LNCaP clone FGC (cell line): ENCODE measurements at places on chromosomes 11 and 22.

- no peak for DNase-seq
Measured at GRCh38 chr22:45101515-45102227, 62.1 kb upstream of the NUP50 start.

GRCh38 chr22:20569059-20570058 is 61.9 kb downstream of the MED15 start:
- DNase-seq: no peak

DNA sequence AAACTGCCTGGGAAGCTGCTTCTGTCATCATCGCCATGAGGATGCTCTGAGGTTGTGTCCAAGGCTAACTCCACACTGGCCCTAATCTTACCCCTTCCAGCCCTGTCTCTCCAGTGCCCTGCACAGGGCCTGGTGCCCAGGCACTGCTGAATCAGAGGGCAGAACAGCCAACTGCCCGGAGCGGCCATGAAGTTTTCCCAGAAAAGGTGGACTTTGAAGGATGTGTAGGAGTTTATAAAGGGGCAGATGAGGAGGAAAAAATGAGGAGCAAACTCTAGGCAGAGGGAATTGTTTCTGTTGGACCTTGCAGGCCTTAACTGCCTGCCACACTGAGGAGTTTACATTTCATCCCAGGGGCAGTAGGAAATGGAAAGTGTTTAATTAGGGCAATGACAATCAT is 39.4 kb upstream of the TCF20 start:
- DNase-seq: no peak

DNA sequence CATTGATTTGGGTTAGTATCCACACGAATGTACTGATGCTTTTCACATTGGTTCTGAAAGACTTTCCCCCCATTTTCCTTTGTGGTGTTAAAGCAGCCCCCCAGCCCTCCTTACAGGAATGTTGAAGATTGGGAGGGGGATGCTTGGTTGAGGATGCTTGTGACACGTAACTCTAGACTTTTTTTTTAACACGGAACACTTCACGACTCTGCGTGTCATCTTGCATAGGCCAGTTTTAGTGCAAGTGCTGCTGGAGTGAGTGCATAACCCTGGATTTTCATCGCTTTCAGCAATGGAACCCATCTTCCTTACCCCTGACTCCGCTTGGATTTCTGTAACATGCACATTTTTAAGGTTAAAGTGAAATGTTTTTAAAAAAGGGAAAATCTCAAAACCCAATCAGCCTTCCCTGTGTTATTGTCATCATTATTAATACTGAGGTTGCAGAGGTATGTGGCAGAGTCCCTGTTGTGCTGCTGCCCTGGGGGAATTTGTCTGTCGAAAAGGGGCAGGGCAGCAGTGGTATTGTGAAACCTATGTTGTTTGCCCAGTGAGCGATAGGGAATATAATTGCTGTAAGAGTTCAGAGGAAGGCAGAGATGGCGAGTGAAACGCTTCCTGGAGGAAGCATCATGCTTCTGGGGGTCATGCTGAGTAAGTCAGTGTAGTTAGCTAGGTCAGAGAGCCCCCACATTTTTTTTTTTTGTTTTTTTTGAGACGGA is 12.1 kb downstream of the CECR2 start:
- no peak for DNase-seq

DNA sequence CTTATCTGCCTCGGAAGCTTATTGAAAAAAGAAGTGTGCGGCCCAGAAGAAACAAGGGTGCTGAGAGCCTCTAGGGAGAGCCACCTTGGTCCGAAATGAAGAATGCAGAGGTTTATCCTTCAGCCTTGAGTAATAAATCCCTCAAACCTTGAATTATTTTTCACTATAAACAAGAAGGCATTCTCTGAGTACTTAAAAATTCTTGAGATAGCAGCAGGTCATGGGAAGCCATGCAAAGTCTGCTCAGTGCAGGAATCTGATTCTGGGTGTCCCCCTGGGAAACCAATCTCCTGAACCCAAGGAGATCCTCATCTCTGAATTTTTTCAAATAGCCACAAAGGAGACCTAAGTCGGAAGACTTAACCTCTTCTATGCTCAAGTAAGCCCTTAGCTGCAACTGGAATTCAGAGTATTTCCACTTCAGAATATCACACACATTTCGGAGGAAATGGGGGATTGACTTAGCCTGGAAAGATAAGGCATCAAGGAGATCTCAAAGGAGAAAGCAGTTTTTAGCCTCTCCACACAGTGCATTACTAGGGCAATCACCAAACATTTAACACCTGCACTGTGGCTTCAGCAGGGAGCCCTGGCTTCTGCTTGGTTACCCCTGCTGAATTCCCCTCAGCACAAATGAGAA is 365.0 kb downstream of the ETS1 start:
- no peak for DNase-seq

DNA sequence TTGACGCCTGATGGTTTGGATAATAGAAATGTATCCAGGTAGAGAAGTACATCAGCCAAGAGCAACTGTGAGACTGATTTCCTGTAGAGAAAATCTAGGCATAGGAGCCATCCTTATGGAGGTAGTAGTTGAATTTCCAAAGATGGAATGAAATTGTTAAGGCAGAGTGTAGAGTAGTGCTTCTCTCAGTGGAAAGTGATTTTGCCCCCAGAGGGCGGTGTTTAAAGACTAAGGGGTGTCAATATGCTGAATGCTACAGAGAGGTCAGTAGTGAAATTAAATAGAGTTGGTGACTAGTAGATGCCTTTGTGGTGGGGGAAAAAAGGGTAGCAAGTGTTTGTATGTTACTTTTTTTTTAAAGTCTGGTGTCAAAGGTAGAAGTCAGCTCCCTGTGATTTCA is 54.5 kb downstream of the TRIM44 start:
- DNase-seq: no peak

DNA sequence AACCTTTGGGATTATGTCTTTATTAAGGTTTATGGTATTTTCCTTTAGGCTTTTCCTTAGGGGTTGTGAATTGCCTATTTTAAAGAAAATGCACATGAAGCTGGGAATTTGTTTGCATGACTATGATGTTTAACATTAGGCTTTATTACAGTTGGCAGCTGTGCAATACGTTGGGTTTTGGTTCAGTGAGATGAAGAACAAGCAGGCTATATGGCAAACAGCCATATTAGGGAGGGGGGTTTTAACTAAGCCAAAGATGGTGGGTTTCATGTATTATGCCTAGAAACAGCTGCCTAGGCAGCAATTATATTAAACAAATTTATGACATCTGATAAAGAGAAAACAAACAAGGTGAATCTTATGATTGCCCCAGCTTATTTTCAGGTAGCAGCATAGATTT is 880.8 kb downstream of the FAM181B start:
- no peak for DNase-seq

GRCh38 chr11:63826471-63827190 is 12.3 kb upstream of the MARK2 start:
- DNase-seq: peak; percentile 68

GRCh38 chr22:21974058-21974649 is 8.4 kb downstream of the TOP3B start:
- DNase-seq: no peak

- DNase-seq: no peak
Measured at GRCh38 chr11:58505849-58506248, 2.1 kb downstream of the OR5B21 start.

- no peak for DNase-seq
Measured at GRCh38 chr11:83140691-83141455, 16.1 kb upstream of the PCF11 start.

DNA sequence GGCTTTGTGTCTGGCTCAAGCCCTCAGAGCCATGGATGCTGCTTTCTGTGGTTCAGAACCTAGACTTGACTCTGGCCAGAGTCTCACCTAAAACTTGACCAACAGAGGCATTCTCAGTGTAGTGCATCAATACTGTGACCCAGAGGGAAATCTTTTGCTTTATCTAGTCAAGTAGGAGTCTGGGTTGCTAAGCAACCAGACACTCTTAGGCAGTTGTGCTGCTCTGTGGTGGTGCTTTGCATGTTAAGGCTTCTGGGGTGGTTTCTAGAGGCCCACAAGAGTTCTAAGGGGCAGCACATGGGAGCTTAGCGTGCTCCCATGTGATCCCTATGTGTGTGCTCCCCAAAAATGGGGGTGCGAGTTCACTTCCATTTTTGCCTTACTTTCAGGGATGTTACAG is 224.6 kb upstream of the PLET1 start:
- no peak for DNase-seq

DNA sequence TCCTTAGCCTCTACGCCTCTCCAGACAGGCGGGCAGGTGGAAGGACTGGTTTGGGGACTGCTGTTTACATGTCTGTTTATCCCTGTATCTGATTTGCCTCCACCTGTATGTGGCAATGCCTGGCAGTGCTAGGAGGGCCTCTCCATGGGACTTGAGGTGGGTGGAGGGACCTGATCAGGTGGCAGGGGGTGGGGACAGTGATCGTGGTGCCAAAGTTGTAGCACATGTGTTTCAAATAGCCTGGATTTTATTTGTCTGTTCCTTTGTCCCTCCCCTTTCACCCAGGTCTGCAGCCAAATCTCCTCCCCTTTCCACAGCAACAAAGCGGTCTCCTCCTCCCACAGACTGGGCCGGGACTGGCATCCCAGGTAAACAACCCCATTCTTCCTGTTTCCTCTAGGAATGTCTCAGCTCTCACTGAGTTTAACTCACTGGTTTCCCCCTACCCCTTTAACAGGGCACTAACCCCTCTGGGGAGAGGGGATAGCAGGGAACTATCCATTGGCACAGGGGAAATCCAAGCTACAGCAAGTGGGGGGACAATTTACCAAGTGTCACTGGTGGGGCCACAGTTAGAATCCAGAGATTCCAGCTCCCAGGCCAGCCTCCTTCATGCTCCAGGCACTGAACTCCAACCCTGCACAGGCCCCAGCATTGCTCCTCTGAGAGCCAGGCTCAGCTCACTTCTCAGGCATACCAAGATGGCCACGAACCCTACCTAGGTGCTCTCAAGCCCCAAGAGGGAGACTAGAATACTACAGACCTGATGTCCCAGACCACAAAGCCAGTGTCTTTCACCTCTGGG is 22.9 kb upstream of the TLCD5 start:
- DNase-seq: peak; percentile 99

GRCh38 chr22:46661221-46661851 is 41.1 kb downstream of the GRAMD4 start:
- DNase-seq: peak; percentile 67

DNA sequence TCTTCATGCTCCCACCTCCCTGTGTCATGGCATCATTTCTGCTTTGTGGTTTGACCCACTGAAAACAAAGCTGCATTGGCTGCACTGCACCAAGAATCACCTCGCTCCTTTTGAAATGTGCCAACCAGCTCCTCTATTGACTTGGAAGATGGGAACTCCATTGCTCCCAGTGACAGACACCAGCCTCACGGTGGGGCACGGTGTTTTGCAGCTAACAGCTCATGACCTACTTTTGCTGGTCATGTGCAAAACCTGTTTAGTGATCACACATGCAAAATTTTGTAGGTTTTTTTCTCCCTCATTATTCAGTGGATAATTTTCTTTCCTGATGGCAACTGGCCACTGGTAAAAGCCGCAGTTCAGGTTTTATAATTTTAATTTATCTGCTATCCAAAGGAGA is 36.8 kb downstream of the ARFGAP2 start:
- no peak for DNase-seq

DNA sequence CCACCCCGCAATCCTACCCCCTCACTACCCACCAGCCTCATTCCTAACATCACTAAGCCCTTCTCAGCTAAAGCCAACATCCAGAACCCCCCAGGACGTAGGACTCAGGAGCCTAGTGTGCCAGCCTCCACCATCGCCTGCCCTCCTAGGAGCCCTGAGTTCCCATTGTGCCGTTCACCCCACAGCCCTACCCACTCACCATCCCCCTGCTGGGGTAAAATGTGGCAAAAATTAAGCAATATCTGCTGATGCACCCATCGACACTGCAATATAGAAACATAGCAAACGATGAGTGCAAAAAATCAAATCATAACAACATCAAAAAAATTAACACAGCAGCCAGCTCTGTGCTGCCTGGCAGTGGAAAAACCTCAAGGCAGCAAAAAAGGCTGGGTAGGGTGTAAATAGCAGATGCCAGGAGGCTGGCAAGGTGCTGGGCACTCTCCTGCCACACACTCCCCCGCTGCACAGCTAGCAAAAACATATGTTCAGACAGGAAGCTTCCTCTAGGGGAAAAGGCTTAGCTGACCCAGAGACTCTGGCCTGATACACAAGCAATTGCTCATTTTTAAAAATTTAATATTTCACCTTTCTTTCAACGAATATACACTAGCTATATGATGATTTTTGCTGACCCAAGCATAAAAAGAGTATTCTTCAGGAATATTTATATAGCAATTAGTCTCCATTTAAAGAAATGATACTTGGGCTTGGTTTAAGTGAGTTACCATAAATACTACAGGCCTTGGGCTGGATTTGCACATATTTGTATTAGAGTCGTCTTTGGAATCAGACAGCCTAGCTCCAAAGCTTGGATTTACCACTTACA is 33.8 kb downstream of the PRDM10 start:
- DNase-seq: no peak

DNA sequence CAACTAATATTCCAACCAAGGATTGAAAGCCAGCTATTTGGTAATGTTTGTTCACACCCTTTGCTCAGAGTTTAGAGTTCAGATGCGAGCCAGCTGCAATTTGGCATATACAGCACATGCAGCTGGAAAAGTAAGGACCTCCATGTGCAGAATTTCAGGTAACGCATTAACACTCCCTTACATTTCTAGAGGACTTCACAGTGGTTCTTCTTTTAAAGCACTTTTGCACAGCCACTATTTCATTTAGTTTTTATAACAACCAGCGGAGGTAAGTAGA is 3.4 kb downstream of the POU2AF3 start:
- DNase-seq: no peak

DNA sequence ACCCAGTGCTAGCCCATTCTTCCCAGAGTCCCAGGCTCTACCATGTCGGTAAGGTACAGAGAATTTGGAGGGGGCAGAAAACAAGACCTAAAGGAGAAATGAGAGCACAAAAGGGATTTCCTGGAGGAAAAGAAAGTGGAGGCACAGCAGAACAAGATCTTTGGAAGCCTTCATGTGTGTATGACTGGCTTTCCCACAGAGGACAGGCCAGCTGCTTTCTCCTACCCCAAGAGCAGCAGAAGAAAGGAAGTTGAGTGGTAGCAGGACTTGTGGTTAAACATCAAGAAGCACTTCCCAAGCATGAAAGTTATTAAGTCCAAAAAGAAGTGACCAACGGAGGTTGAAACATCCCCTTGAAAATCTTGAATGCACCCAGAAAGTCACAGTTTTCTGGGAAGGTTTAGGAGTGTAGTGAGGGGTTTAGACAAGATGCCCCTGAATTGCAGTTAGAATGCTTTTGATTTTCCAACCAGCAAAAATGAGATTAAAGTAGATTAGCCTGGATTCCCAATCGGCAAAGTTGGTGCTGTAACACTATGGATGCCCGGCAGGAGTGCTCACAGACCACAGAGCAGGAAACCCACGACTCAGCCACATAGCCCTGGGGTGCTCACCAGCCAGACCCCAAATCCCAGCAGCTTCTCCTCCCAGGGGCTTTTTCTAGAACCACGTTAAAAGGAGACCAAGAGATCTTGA is 608 bp downstream of the TMPRSS13 start:
- no peak for DNase-seq

- DNase-seq: no peak
Measured at GRCh38 chr11:15818132-15818842, 538.1 kb downstream of the SOX6 start.
